NCI-H1417 treated with DMSO at 0.1 percent for 48 hours (cell line): ENCODE measurements at places on chromosomes 3 and 15.

- no peak for DNase-seq
These were observed 10.9 kb upstream of the FAM107A start for GRCh38 chr3:58588030-58588614.

- no peak for DNase-seq
These were observed 30.6 kb downstream of the CYP19A1 start for GRCh38 chr15:51307811-51308210.

DNA sequence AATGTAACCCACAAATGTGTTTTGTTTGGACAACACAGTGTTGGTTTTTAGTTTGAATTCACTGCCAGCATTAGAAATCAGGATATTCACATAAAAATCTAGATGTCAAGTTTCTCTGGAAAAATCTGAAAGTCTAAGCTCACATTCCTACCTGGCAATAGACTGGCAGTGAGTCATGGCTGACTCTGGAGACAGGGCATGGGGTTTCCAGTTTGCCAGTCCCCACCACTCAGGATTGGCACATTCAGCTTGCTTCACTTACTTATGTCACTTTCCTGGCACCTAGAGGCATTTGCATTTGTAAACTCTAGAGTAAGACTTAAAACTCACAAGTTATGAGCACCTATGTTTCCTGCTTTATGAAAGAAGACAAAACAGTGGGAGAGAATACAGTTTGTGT lies 19.1 kb upstream of the SEC61A1 start:
- DNase-seq, result no peak

DNA sequence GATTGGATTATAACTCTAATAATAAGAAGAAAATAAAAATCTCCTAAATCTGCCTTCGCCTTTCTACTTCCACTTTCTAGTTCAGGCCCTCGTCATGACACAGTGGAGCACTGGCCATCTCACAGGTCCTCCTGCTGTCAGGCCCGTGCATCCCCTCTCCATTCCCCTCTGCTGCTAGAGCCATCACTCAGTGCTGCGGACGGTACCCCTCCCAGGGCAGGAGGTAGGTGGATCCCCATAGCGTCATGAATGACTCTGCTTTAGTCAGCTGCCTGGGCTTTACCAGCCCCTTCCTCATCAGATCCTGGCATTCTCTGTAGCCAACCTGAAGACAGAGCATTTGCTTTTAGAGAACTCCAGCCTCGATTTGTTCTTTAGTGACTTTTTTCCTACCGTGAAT lies 12.0 kb upstream of the PPP1R2 start:
- no peak for DNase-seq

DNA sequence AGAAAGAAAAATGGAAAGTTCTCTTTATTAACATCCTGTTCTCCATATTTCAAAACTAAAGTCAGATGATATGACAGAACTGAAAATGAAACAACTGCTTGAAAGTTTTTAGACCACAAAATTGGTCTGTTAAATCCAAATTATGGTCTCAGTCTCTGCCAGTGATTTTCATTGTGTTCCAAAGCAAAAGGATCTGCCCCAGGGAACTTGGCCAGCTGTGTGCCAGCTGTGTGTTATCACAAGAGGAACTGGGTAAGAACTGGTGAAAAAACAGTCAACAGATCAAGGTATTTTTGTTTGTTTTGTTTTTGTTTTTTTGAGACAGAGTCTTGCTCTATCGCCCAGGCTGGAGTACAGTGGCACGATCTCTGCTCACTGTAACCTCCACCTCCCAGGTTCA lies 323.3 kb downstream of the CTNNB1 start:
- no peak for DNase-seq

DNA sequence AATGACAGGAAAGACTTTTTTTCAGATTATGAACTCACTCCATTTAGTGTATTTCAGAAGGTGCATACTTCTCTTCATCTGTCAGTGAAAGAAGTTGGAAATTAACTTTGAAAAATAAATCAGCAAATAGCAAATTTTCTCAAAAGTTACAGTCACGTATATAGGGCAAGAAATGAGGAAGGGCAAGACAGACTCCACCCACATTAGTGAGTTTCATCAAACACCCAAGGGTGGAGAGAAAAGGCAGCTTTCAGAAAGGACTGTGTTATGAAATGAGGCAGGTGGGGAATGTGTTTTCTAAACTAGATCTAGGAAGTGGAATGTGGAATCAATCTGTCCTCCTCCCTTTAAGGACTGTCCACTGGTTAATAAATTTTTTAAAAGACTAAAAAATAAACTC lies 2.9 kb downstream of the SLC22A13 start:
- no peak for DNase-seq

DNA sequence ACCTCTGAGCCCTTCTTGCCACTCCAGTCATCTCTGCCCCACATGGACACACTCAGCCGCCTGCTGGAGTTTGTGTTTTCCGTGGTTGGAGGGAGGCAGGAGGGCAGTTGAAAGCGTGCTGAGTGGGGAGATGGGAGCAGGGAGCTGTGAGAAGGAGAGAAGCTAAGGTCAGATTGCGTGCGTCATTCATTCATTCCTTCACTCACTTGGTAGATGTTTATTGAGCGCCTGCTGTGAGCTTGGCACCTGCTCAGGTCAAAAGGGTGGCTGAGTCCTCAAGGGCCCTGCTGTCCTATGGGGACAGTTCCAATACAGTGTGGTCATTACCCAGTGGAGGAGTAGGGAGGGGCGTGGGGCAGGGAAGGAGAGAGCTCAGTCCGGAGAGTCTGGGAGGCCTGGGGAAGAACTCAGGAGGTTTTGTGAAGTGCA lies 23.5 kb downstream of the LIMD1 start:
- no peak for DNase-seq

- peak; percentile 32 for DNase-seq
These were observed 213.0 kb downstream of the MEIS2 start for GRCh38 chr15:36887214-36887961.

- no peak for DNase-seq
These were observed 7.0 kb upstream of the TFG start for GRCh38 chr3:100702082-100702979.

DNA sequence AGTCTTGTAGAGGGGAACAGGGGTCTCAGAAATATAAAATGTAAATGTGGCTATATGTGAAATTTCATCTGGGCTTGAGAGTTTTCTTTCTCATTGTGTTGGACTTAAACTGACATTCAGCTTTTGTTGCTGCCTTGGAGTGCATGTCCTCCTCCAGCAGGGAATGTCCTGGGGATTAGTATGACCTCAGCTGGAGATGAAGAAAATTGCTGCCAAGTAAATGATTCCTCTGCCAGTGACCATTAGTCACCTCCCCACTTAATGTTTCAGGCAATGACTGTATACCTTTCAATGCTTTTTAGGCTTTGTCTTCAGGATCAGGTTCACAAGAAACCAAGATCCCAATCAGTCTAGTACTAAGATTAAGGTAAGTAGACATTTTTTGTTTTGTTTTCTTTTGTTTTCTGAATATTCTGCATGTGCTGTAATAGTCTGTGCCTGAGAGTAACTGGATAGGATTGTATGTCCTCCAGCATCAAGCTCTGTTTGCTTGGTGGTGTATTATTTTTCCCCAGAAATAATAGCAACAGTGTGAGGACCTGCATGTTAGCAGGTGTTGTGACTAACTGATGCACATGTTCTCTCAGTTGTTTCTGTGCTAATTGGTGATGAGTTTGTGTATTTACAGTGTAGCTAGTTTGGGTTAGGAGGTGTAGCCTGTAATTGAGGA lies 18.1 kb upstream of the SLC22A13 start:
- DNase-seq, result no peak

DNA sequence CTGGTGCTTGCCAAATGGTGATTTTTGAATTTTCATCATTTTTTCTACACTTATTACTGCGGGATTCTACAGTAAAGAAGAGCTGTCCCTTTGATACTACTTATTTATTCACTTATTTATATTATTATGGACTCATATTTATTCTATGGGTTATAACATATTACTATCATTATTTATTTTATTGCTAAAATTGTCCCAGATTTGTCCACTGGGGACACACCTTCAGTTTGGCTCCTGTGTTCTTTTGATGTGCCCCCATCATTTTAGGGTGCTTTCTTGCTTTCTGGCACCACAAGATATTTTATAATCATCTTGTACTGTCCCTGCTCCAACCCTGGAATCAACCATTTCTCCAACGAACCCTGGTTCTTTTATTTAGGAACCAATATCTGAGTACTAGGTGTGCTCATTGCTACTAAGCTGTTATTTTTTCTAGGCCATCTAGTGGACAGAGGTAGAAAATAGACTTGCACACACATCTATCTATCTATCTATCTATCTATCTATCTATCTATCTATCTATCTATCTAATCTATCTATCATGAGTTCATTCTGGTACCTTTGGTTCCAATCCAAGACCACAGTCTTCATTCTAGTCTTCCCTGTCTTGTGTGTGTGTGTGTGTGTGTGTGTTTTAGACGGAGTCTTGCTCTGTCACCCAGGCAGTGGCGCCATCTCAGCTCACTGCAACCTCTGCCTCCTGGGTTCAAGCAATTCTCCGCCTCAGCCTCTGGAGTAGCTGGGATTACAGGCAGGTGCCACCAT lies 16.0 kb downstream of the SLC22A14 start:
- no peak for DNase-seq

- no peak for DNase-seq
These were observed 78.0 kb downstream of the TGFBR2 start for GRCh38 chr3:30684356-30684755.

GRCh38 chr3:65079560-65079959 lies 391.8 kb upstream of the ADAMTS9 start:
- DNase-seq, result no peak

DNA sequence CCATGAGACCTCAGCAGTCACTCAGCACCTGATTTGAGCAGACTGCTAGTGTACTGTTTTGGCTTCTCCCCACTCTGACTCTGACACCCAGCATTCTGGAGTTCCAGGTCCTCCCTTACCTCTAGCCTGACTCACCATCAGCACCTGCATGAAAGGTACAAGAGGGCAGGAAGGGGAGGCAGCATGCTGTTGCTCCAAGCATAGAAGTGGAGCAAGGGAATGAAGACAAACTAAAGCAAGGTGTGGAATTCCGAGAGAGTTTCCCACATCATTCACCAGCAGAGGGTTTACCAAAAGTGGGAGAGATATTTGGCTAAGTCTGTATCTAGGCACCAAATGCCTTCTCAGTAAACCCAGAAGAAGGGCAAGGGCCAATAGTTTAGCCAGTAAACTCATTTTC lies 21.3 kb downstream of the HEXA start:
- DNase-seq, result no peak

GRCh38 chr3:17322106-17322793 lies 420.2 kb downstream of the TBC1D5 start:
- no peak for DNase-seq

DNA sequence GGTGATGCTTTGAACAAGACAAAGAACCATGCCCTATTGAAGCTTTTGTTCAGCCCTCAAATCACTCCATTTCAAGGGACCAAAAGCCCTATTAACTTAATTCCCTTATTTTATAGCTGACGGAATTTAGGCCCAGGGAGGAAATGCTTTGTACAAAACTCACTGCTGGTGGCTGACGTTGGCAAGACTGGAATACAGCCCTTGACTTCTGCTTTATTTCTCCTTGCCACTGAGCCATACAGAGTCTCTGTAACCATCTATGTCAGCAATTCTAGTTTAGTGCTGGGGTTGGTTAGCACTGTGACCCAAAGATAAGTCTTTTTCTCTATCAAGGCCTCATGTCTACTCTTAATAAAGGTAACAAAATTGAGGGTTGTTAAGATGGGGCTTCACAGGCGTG lies 316.1 kb upstream of the TPRG1 start:
- no peak for DNase-seq

DNA sequence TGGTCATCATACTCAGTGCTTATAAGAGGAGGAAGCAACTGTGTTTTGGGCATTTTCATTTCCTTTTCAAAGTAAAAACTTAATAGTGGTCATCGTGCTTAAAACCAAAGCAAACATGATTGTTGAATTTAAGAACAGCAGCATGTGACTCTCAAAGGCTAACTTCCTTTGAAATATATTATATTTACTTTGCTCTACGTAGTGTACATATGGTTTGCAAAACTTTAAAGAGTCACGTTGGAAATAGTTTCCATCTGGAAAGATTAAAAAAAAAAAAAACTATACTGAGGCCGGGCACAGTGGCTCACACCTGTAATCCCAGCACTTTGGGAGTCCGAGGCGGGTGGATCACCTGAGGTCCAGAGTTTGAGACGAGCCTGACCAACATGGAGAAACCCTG lies 367.9 kb upstream of the BCHE start:
- DNase-seq, result no peak

- DNase-seq, result no peak
These were observed 24.7 kb upstream of the DYNC1LI1 start for GRCh38 chr3:32595323-32595722.

DNA sequence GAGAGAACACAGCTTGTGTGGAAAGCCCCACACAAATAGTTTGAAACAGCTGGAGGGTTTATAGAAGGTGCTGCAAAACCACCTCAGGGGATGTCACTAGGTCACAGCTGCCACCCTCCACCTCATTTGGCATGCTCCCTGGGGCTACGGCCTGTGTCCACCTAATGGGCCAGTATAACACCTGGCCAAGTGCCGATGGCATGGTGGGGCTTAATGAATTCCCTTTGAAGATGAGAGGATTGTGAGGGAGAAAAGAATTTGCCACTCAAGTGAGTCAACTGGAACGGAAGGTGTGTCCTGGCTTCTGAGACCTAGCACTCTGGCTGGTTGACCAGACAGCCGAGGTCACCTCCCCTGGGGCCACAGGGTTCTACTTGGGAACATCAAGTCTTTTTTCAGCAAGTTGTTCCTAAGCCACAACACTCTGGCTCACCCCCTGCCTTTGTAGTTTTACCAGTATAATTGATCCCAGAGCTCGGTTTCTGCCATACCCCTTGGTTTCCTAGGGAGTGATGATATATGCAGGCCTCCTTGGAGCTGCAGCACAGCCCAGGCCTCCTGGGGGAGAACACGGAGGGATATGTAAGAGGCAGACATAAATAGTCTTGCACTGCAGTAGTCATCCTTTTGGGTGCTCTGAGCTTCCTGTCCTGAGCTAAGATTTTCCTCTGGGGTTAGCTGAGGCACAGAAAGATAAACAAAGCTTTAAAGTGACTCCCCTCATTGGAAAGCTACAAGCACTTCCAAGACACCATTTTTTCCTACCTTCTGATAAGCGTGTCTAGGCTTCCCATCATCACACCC lies 178.2 kb upstream of the LPP start:
- DNase-seq, result no peak

- no peak for DNase-seq
These were observed 7.2 kb downstream of the SPG11 start for GRCh38 chr15:44656298-44656697.

DNA sequence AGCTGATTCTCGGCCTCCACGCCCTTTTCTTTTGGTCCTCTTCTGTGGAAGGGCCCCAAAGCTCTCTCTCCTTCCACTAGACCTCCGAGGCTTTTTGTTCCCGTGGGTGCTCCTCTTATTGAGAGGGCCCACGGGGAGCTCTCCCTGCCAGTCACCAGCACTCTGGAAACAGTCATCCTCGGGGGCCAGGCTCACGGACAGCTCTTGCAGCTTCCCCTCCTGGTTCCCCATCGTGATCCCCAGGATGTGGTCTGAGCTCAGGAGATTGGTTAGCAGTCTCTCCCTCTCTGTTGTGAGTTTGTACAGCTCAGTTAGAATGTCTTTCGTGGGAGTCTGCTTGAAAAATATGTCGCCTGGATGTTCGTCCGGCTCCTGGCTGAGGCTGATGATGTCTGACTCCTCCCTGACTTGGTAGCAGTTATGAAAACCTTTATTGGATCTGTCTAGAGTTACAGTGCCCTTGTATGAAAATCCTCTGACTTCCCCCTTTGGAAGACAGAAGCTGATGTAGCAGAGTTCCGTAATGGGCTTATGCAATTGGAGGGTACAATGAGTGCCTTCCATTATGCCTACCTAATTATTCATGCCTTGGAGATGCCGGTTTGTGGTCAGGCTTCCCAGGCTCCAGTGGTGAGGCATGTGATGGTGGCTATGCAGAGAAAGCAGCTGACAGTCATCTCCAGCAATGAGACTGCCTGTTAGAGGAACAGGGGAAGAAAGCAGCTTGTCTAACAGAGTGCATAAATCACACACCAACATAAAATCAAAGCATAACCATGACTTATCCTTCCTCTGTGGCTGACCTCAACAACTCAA lies 40.0 kb downstream of the FMN1 start:
- DNase-seq, result no peak
